NCI-H1092 treated with DMSO at 0.1 percent for 48 hours (cell line): ENCODE measurements at places on chromosomes 6 and 20.
A peak's percentile ranks its signal among the peaks of the same experiment; 100 is the strongest.

- no peak for DNase-seq
Measured at GRCh38 chr20:63636752-63637628, 10.1 kb upstream of the GMEB2 start.

DNA sequence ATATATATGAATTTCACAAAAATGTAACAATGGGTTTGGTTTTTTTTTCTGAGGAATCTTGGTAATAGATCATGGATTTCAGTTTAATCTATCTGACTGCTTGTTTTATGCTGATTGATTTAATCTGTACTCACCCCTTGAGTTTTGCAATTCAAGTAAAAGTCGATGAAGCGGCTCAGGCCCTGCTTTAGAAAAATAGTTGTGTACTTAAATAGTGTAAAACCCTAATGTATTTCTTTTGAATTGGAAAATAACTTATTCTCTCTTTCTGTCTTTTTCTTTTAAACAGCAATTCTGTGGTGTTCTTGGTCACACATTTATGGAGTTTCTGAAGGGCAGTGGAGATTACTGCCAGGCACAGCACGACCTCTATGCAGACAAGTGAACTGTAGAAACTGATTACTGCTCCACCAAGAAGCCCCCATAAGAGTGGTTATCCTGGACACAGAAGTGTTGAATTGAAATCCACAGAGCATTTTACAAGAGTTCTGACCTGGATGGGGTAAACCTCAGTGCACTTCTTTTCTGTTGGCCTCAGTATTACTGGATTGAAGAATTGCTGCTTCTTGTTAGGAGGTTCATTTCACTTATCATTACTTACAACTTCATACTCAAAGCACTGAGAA, 4.0 kb downstream of the LOC128125822 start:
- no peak for DNase-seq

DNA sequence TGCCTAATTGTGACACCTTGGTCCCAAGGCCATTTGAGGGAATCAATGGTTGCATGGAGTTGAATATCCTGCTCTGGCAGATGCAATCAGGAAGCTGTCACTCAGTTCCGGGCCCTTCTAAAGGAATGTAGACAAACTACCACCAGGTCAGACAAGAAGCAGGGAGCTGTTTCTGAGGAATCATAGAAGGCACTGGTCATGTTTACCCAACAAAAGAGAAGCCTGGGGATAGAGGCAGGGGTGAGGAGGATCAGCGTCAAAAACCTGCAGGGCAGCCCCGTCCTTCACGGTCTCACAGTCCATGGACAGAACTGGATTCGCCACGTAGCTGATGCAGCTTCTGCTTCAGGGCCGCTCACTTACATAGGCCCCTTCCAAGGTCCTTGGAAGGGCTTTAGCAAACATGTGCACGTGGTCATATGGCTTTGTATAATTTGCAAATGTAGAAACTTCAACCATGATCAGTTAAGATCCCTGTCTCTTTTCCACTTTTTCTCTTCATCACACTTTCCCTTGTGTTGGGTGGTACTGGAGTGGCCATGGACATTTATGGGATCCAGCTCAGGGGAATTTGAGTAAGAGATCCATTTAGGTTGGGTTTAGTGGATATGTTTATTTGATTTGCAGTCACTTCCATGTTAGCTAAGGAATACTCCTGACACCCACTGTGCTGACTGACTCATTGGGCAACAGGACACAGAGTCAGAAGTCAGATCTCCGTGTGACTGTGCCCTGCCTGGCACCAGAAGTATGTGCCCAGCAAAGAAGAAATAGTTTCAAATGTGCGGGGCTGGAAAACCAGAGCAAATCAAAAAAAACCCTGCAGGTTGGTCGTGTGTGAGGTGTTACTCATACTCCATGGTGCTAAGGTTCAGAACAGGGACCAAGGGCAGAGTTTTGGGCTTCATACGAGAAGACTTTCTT, 60.0 kb upstream of the ZFAND3 start:
- DNase-seq: no peak

- DNase-seq: no peak
Measured at GRCh38 chr6:134397676-134398075, 79.8 kb upstream of the SGK1 start.

DNA sequence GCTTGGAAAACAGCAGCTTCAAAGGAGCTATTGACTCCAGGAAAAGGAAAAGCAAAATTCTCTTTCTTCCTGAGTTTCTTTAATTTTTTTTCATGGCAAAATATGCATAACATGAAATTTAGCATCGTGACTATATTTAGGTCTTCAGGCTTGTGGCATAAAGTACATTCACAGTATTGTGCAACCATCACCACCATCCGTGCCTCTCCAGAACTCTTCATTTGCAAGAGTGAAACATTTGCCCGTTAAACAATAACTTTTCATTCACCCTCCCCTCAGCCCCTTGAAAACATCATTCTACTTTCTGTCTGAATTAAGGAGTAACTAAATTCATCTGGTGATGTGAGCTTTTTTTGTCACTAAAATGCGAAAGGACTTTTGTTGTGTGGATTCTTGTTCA, 251.7 kb downstream of the PHACTR1 start:
- no peak for DNase-seq

DNA sequence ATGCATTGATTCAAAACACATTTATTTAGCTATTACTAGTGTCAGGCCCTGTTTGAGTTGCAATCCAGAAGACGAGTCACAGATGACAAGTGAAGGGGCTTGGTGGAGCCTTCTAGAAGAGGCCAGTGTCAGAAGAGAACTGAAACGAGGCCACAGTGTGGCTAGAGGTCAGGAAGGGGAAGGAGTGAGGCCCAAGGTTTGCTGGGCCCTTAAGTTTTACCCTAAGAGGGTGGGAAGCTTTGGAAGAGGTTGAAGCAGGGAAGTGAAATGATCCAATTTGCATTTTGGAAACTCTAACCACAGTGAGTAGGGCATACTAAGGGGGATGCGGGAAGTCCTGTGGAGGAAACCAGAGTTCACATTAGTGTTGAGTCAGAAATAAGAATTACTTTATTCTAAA, 25.0 kb downstream of the TTK start:
- DNase-seq: no peak

DNA sequence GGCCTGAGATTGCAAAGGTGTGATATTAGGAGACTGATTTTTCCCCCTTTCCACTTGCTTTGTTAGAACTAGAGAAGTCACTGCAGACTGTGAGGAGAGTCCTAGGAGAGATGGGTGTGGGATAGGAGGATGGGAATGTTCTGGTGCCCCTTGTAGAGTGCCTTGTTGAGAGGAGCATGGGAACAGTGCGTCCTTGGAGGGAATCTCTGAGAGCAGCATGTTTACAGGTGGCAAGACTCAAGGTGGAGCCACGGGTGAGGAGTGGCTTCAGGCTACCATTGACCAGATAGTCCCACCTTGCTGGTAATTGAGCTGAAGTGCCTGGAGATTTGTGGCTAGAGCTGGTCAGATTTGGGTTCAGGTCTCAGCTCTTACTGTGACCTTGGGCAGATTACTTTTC, 6.0 kb downstream of the PLCG1 start:
- no peak for DNase-seq

GRCh38 chr6:153130515-153131036, 506 bp downstream of the RGS17 start:
- peak; percentile 49 for DNase-seq

DNA sequence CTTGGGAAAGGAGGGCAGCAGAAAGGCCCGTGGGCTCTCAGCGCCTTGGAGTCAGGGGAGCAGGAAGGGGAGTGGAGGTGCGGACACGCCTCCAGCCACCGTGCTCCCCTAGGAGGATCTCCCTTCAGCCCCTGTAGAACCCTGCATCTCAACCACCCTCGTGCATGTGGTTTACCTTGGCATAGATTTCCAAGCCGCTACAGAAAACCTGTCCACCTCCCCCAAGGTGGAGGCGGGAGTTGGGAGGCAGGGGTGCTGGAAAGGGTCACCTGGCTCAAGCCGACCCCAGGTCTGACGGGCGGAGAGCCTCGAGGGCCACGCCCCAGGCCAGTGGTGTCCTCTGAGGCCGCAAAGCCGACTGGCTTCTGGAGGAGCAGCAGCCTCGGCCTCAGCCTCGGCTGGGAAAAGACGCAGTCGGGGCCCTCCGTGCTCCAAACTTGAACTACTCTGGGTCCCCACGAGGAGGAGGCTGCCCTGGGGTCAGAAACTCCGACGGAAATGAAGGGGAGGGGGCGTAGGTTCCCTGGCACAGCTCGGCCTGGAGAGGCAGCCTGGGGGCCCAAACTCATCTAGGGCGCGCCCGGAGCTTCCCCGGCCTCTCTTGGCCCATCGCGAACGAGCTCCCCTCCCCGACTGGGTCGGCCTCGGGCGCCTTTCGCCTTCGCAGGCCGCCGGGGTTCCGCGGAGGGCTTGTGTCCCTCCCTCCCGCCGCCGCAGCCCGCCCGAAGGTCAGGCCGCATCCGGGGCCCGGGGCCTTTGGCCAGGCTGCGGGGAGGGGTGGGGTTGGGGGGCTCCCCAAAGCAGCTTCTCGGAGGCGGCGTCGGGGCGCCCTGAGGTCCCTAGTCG, 6.3 kb upstream of the FOXF2 start:
- DNase-seq: no peak

DNA sequence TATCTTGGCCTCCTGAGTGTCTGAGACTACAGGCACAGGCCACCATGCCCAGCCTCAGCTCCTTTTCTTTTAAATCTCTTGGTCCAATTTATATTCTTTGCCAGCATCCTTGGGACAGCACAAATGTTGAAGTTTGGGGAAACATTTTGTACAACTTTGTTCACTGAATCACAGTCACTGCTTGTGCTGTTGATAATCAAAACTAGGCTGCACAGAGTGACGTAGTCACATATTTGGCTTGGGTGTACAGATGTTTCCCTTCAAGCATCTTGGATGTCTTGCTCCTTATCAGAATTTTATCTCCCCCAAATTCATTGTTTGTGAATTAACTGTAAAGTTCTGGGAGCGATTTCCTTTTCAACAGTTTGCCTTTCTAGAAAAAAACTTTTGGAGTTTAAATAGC, 17.9 kb downstream of the CARMIL1 start:
- DNase-seq: no peak

DNA sequence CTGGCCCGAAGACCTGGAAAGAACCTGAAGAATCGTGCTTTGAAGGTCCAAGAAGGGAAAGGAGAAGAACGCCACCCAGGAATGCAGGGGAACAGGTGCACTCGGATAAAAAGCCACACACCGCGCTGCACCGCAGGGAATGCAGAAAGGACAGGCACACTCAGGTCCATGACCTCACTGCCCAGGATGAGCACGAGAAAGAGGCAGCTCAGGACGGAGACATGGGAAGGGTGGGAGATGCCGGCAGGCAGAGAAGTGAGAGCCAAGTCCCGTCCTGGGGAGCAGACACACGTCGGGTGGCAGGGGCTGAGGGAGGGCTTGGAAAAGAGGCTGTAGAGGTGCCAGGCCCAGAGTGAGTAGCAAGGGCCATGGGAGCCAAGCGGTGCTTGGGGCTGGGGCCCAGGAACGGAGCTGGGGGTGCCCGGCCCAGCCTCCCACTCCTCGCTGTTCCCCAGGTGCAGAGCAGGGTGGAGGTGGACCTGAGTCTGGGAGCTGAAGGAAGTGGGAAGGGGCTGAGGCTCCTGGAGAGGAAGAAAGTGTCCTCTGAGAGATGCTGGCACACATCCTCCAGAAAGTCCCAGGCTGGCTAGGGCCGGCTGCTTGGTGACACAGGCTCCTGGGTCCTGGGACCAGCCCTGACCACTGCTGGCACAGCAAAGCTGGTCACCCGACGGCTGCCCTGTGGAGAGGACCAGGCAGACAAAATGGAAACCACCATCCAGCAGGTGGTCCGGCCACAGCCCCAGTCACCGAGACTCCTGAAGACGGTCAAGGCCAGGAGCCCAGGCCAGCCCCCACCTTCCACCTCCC, 91.3 kb downstream of the PSMB1 start:
- no peak for DNase-seq

- no peak for DNase-seq
Measured at GRCh38 chr20:50477239-50477872, 32.8 kb upstream of the PTPN1 start.

- peak; percentile 45 for DNase-seq
Measured at GRCh38 chr20:25623225-25623735, 534 bp downstream of the NANP start.

- DNase-seq: no peak
Measured at GRCh38 chr6:136347847-136348246, 58.2 kb upstream of the BCLAF1 start.

DNA sequence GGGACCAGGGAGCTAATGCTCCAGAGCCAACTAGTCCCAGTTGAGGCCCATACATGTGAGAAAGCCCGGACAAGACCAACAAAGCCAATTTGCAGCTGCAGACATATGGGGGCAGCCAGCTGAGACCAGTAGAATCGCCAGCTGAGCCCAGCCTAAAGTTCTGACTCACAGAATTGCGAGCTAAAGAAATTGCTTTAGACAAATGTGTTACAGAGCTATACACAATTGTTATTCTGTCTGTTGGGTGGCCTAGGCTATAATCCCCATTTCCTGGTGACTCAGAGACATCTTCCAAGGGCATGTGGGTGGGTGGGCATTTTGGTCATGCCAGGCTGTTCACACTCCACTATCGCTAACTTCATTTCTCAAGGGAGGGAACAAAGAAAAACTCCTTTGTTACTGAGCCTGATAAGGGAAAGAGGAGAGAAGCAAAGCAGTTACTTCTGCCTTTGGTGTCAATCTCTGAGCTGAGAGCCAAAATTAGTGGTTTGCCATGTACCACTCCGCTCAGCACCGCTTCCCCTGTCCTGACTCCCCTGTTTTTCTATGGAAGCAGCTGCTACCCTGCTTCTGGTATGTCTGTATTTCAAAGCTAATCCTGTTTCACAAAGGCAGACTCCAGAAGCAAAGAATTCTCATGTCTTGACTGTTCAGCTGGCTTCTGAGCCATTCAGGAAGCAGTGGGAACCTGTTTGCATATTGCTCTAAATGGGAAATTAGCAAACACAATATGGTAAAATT, 26.1 kb downstream of the SCP2D1 start:
- no peak for DNase-seq

DNA sequence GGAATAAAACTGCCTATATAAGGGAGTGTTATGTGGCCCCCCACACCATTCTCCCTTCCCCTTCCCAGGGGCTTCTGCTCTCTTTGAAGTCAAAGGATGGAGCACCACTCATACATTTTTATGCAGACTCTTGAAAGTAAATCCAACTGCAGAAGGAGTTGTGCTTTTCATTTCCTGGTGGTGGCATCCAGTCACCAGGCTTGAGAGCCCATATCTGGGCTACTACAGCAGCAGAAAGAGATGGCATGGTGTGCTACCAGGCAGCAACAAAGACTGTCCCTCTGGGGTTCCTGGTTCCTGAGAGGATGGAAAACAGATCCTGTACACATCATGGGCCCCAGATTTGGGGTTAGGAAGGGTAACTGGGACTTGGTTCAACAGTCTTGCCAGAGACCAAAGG, 226.4 kb downstream of the CLIC5 start:
- no peak for DNase-seq

- DNase-seq: no peak
Measured at GRCh38 chr6:81487489-81487888, 265.0 kb downstream of the TENT5A start.

DNA sequence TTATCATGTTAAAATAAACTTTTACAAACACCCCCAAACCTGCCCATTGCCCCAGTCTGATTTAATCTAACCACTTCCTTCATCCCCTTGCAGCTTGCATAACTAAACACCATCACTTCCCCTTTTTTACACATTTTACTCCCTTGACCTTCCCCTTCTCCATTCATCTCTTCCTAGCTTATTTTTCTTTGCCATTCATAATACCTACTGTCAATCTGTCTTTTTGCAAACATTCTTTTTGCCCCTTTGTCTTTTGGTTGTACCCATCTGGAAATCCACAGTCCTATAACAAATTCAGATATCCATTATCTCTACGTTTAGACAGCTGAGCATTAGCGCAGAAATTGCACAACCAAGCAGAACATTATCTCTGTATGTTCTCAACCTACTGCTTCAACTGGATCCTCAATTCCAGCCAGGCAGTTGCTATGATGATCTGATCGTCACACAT, 51.2 kb downstream of the C6orf52 start:
- no peak for DNase-seq
